ENCODE measurements at places on chromosomes 5 and 9. TPM values are rescaled to one million over a fixed set of nuclear protein-coding genes. Genes with fewer than 3 reads are reported as not detected.

DNA sequence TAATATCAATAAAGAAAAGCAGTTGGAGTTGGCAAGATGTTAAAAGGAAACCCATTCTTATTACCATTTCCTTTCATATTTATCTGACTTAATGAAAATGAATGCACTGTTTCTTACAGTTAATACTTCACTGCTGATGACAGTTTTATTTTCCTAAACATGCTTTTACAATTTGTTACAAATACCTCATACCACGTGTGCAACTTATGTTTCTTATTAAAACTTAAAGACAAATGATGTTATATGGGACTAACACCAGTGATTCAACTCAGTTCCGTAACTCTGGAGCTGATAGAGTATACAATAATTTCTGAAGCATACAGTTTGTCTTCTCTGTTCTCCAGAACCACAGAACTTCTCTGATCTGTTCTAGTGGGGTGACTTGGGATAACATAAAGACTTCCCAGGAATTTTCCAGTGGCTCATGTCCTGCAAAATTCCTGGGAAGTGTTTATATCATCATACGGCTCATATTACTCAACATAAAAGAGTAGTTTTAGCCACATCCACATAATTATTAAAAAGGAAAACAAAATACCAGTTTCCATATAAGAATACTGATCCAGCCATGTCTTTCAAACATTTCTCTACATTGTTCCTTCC, 1259.0 kb upstream of the C9orf72 start:
- H3K4me1 ChIP-seq = no peaks in the 10 kb centered on the region
- no peak overlapping the region for H3K27ac ChIP-seq
- H3K27me3 ChIP-seq = no peaks in the 10 kb centered on the region
- DNase-seq = no peak
- H3K36me3 ChIP-seq = no peaks in the 10 kb centered on the region

DNA sequence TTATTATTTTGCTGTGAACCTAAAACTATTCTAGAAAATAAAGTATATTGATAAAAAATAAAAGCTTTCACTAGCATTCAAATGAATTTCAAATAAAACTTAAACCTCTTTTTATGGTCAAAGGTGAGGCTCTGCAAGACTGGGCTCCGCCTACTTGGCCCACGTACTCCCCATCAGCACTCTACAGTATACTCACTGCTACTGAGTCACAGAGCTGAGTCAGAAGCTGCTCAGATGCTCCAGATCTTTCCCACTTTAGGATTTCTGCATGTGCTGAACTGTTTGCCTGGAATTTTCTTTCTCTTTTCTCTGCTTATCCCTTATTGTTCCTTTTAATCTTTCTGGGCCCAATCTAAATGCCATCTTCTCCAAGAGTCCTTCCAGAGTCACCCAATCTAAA, 331.9 kb upstream of the CCNG1 start:
- DNase-seq = no peak
- no peak overlapping the region for H3K4me3 ChIP-seq
- H3K27ac ChIP-seq = no peak overlapping the region
- H3K27me3 ChIP-seq = no peaks in the 10 kb centered on the region
- no peaks in the 10 kb centered on the region for H3K4me1 ChIP-seq
- H3K36me3 ChIP-seq = no peaks in the 10 kb centered on the region

GRCh38 chr9:8825585-8826147, 1026.1 kb upstream of the DMAC1 start:
- no peak overlapping the region for H3K27ac ChIP-seq
- H3K4me3 ChIP-seq = no peak overlapping the region
- H3K4me1 ChIP-seq = no peaks in the 10 kb centered on the region
- H3K36me3 ChIP-seq = no peaks in the 10 kb centered on the region
- no peak for DNase-seq
- no peaks in the 10 kb centered on the region for H3K27me3 ChIP-seq

DNA sequence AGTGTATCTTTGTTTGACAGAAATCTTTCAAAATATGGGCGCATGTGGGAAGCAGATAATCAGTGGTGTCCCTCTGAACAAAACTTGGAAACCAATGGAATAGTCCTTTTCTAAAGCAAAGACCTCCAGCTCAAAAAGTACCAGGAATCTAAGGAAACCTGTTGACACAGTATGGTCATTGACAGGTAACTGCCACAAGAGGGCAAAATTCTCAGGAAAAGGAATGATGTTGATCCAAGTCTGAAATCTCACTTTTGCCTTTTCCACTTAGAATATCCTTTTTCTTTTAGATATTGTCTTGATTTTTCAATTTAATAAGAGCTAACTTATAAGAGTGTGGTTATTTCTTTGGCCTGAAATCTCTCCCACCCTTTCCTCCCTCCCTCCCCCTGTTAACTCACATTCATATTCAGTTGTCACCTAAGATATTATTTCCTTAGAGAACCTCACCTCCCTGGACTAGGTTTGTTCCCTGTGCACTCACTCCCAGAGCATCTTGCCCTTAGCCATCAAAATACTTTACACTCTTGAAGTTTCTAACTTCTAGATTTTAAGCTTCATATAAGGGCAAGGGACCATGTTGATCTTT, 59.0 kb upstream of the BARX1 start:
- no peaks in the 10 kb centered on the region for H3K36me3 ChIP-seq
- no peaks in the 10 kb centered on the region for H3K4me1 ChIP-seq
- H3K4me3 ChIP-seq = no peak overlapping the region
- DNase-seq = no peak

- DNase-seq = no peak
- H3K27ac ChIP-seq = no peak overlapping the region
- H3K4me1 ChIP-seq = peaks cover 15% of the 10 kb centered on the region
- H3K36me3 ChIP-seq = no peaks in the 10 kb centered on the region
These were observed 63.8 kb upstream of the ZNF462 start for GRCh38 chr9:106799152-106799551.

Gene NR4A3
- 9.1 TPM for total RNA-seq

All from heart right ventricle (tissue), 16 donors.